ENCODE measurements at places on chromosomes 5 and 9.

- DNase-seq: no peak
These were observed 69.8 kb upstream of the CCDC112 start for GRCh38 chr5:115366223-115366622.

- DNase-seq: no peak
These were observed 67.2 kb upstream of the MEGF10 start for GRCh38 chr5:127223256-127223974.

- no peak for DNase-seq
These were observed 10.4 kb downstream of the RAI14 start for GRCh38 chr5:34666392-34667080.

DNA sequence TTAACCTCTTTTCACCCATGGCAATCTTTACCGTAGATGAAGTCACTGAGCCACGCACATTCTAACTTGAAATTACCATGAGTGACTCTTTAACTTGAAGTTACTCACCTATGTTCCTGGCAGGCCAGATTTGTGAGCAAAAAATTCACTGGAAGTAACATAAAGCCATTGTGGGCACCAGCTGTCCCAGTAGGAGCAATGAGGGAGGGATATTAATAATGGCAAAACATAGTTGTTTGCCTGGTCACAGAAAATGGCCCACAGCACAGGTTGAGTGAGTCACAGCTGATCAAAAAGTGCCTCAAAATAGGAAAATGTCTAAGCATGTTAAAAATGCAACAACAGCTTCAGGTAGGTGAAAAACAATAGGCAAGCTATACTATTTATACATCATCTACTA lies 146.6 kb downstream of the EFNA5 start:
- no peak for DNase-seq

GRCh38 chr5:83095957-83096539 lies 18.7 kb downstream of the XRCC4 start:
- no peak for DNase-seq

- no peak for DNase-seq
These were observed 39.3 kb upstream of the ZNF354A start for GRCh38 chr5:178769617-178770260.

- no peak for DNase-seq
These were observed 16.4 kb downstream of the ZSWIM6 start for GRCh38 chr5:61348447-61348846.

DNA sequence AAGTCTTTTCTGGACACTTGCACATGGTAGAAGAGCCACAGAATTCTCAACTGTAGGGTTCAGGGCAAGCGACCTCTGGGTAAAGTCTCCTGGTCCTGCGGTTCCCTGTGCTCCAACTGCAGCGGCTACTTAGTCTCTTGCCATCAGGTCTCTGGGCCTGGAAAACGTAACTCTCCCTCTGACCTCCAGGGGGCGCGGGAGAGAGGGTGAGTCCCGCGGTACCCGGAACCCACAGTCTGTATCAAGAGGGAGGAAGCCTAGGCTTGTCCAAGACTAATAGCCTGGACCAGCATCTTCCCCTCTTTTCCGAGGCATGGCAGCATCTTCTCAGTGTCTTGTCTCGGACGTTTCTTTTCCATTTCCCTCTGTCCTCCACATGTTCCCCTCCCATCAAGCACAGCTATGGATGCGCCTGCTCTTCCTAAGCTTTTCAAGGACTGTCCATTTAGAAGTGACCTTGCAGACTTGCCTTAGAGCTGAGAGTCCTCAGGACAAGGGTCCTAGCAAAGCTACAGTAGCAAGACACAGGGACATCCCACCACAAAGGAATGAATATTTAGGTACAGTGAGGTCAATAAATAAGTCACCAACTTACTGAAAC lies 59.3 kb downstream of the FSTL4 start:
- DNase-seq: peak; percentile 46

DNA sequence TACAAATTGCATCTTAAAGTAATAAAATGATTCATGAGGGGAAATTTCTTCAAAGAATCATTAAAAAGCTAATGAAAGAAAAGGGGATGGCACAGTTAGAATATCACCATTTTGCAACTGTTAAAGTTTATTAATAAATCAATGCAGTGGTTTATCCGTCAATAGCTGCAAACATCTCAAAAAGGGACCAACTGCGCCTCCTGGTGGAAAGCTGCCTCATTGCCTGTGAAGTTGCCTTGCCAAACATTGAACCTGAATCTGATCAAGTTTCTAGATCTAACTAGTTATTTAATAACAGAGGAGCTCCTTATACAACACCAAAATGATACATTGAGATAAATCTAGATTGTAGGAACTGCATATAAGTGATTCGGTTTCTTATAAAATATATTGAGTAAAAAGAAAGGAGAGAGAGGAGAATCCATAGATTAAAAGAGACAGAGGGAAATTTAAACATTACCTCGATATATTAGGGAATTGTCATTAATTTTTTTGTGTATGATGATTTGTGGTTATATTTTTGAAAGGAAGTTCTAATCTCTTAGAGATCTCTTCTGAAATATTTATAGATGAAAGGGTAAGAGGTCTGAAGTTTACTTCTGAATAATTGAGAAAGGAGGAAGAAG lies 6.9 kb upstream of the NDUFB6 start:
- DNase-seq: peak; percentile 48

DNA sequence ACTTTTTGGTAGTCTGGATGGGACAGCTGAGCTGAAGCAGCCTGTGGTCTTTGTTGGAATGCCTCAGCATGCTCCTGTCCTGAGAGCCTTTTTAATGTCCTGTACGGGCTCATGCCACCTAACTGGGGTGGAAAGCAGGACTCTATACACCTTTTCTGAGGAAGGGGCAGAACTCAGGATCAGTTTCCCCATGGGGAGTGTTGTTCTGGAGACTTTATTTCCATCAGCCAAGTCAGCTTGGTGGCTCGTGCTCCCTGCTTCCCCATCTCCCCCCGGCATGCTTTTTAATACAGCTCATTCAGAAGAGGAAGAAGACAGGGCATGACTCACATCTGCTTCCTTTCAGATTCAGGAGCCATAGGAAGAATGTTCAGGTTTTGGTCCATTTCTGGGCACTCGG lies 5.1 kb upstream of the SEPTIN8 start:
- DNase-seq: no peak

- no peak for DNase-seq
These were observed 27.8 kb upstream of the LAMC3 start for GRCh38 chr9:130981002-130981755.

- peak; percentile 60 for DNase-seq
These were observed 2.9 kb downstream of the OR2S2 start for GRCh38 chr9:35954942-35955546.

Data from prostate gland (tissue), 2 donors.